ENCODE measurements at places on chromosomes 11 and 22.

DNA sequence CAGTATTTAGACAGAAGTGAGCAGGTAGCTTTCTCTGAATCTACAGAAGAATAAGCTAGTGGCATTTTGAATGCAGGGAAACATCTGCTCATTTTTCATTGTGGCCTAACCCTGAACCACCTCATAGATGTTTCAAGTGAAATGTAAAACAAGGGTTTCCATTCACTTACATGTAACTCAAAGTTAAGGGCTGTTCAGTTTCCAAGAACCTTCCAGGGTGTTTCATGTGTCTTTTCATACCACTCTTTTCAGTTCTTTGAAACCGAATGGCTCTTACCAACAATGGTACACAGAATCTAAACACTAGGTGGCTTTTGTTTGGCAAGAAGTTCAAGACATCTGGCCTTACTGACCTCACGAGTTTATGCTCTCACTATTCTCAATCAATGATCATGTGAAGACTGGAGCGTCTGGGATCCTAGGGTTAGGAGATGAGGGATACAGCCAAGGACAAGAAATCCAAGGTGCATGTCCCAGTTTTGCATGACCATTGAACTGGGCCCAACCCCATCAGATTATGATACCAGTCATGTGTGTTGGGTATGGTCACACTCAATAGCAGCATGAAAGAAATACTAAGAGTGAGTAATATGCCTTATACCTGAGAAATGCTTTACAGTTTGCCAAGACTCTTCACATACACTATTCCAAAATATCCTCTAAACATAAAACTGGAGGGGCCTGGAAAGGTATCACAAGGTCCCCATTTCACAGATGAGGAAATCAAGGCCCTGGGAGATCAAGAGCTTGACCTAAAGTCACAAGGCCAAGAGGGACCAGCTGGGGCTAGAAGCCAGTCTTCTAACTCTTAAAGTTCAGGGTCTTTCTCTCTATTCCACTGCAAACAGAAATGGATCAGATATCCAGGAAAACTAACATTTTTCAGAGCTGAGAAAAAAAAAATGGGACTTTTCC, 92.7 kb downstream of the ETS1 start:
- DNase-seq, result no peak

- DNase-seq, result no peak
These were observed 16.3 kb downstream of the EPS8L2 start for GRCh38 chr11:722346-722811.

- no peak for DNase-seq
These were observed 64.8 kb downstream of the UBASH3B start for GRCh38 chr11:122720107-122720881.

GRCh38 chr11:59173080-59173963, 1.4 kb downstream of the DTX4 start:
- DNase-seq, result no peak

- DNase-seq, result no peak
These were observed 138.3 kb downstream of the MPPED1 start for GRCh38 chr22:43550024-43550620.

GRCh38 chr11:23991165-23991539, 505.7 kb upstream of the LUZP2 start:
- no peak for DNase-seq

GRCh38 chr22:30640839-30641430, 5.4 kb downstream of the SLC35E4 start:
- DNase-seq, result no peak

- no peak for DNase-seq
These were observed 16.1 kb upstream of the CABP7 start for GRCh38 chr22:29703569-29704195.

DNA sequence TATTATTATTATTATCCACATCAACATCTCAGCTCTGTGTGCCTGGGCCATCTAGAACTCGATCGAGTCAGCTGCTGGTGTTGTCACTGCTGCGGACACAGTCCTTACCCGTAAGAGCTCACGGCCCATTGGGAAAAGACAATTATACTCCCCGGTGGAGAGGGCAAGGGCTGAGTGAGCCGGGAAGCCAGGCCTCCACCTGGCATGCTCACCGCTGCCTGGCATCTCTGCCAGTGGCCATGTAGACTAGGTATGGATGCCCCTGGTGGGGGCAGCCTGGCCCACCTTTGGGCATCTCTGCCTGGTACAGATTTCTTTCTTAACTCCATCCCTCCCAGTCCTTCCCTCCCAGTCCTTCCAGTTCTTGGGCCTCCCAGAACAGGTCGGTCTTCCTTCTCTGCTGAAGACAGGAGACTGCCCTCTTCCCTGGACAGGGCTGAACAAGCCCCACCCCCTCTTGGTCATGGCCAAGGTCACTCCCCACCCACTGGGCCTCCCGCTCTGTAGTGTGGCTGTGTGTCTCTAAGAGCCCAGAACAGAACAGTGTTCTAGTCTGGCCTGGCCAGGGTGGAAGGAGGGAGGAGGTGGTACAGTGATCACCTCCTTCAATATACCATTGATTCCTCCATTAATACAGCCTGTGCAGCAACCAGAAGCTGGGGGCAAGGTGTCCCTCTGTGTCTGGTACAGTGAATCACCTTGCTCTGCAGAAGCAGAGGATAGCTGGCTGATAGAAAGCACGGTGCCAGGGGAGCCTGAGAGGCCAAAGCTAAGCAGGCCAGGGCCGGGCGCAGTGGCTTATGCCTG, 57.7 kb downstream of the FLRT1 start:
- no peak for DNase-seq

DNA sequence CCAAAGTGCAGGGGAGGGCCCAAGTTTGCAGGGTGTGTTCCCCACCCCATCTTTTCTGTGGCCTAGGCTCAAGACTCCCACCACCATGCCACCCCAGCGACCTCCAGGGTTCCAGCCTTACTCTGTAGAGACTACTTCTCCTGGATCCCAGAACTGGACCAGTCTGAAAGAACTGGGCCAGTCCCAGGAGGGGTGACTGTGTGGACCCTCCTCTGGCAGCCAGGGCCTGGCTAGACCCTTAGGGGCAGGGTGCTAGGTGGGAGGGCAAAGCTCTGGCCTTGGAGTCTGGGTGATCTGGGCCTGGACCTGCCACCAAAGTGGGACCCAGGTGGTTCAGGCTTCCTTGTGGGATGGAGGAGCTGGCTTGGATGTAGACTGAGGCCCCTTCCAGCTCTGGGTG, 41.8 kb upstream of the ACCSL start:
- no peak for DNase-seq

GRCh38 chr22:44461614-44462013, 36.4 kb downstream of the RTL6 start:
- DNase-seq, result no peak

DNA sequence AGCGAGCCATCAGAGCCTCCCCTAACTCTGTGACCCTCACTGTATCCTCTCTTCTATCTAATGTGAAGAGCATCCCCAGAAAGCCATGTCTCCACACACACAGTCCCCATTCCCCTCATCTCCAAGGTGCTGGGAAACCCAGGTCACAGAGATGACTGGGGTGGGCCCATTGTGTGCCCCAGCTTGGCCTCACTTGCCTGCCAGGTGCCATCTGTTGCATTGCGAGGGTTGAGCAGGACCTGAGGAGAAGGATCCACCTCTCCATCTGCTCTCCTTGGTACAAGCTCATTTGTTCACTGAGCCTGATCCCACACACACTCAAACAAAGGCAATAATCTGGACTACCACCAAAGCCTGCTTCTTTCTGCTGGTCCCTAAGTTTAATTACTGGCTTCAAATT, 118.8 kb downstream of the SPATA19 start:
- no peak for DNase-seq

DNA sequence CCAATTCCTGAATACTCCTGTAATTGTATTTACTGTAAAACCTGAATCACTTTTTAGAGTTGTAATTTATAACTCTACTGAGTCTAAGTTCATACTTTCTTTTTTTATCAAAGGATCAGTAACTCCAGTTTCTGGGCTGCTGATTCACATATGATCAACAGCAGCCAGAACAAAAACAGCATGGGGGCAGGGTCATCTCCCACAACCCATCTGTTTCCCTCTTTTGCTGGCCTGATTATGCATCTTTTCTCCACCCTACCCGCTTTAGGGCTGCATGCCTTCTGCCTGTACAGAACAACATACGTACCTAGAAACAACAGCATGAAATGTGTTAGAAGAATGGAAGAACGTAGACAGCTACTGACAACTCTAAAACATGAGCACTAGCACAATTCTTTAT, 76.0 kb downstream of the MRTFA start:
- DNase-seq, result no peak

- no peak for DNase-seq
These were observed 3.4 kb downstream of the GNAZ start for GRCh38 chr22:23073526-23074229.

DNA sequence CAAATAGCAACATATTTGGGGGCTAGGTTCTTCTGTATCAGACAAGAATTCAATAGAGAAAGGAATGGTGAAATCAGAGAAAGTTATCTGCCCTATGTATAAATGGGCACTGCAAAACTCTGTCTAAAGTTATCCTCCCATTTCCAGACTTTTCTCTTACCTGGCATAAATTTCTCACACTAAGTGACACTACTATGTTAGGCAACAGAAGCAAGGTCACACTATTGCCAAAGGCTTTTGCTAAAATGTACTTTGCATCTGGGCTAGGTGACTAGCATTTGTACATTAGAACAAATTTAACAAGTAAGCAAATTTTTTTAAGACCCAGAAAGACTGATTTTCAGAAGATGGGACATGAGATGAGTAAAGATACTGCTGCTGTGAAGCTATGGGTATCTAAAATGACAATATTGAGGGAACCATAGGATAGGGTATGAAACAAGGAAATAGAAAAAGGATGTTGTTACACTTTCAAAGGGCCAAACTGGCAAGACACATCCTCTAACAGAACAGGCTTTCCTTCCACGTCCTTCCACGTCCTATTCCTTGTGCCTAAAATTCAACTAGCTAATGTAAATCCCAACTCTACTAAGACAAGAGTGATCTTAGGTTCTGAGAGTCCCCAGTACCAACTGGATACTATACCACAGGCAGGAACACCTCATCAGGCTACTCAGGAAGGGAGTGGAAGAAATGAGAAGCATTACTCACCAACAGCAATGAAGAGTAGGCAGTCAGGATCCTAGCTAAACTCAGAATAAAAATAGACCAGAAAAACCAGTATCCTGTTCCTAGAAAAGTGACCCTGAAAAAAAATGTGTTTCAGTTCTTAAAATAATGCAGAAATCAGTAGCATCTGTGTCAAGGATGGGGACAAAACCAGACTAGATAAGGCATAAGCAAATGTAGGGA, 22.6 kb downstream of the GDPD4 start:
- no peak for DNase-seq

GRCh38 chr11:90465553-90465952, 242.7 kb upstream of the CHORDC1 start:
- DNase-seq, result no peak

- DNase-seq, result no peak
These were observed 129.3 kb upstream of the TENM4 start for GRCh38 chr11:79570104-79570503.

- no peak for DNase-seq
These were observed 463 bp downstream of the TMEM126B start for GRCh38 chr11:85628771-85629341.

GRCh38 chr11:73949246-73949645, 1.6 kb upstream of the DNAJB13 start:
- no peak for DNase-seq
